ENCODE measurements at places on chromosomes 5 and 9.

DNA sequence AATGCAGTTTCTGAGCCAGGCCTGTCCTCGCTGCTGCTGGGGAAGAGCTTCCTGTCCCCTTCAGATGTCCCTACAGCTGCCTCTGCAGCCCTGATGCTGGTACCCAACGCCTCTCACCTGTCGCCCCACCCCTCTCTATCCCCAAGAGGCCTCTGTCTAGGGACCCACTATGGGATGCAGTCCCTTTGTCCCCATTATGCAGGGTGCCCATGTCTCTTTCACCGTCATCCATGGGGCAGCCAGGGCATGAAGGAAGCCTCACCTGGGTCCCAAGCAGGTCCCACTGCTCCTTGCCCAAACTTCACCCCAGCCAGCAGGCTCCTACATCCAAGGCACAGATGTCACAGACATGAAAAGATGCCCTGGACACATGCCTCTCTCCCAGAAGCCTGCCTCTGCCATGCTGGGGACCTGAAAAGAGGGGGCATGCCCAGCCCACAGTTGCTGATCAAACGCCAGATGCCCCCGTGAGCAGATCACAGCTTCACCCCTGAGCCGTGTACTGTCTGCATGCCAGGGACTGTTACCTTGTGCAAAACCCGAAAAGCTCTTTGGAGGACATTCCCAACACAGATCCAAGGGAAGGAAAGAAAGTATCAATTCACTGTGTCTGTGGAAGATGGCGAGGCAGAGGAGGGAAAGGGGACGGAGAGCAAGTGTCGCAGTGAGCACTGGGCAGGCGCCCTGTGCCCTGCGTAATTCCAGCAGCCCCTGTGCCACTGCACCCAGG is 81.0 kb downstream of the ADAMTS2 start:
- DNase-seq = no peak

GRCh38 chr5:156174225-156174624 is 152.7 kb upstream of the SGCD start:
- no peak for DNase-seq

- no peak for DNase-seq
These were observed 493.5 kb downstream of the EBF1 start for GRCh38 chr5:158606233-158606632.

DNA sequence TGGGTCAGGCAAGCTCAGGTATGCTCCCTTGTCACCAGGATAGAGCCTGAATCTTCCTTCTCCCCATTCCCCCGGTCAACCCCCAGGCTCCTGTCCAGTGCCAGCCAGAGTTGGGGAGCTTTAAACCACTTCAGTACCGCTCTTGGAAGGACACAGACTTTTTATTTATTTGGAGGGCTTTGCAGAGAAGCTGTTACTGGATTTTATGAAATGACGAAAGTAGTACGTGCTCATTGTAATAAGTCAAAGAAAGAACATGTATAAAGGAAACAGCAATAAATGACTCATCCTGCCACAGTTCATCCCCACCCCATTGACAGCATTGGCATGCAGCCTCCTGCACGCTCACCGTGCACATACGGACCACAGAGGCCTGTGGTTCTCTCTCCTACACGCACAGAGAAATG is 230.3 kb downstream of the AUH start:
- DNase-seq = no peak

DNA sequence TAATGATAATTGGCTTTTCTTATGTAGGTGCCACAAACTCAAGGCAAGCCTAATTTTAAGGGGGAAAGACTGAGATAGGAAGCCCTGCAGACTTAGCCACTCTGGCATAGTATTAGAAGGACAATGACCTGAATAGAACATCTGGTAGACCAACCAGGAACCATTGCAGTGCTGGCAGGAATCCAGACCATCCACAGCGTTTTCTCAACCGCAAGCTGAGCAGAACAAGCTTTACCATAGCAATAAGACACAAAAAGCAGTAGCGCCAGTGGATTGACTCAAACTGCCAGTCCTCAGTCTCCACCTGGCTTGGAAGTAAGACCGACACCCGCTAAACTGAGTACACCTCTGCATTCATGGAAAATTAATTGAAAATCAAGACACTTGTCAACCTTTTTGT is 141.3 kb upstream of the LPAR1 start:
- no peak for DNase-seq

GRCh38 chr5:113190347-113190746 is 213.7 kb downstream of the DCP2 start:
- no peak for DNase-seq

- DNase-seq = no peak
These were observed 295.6 kb downstream of the NR2F1-AS1 start for GRCh38 chr5:93285461-93285860.

GRCh38 chr9:4306777-4307121 is 6.9 kb upstream of the GLIS3 start:
- DNase-seq = no peak

DNA sequence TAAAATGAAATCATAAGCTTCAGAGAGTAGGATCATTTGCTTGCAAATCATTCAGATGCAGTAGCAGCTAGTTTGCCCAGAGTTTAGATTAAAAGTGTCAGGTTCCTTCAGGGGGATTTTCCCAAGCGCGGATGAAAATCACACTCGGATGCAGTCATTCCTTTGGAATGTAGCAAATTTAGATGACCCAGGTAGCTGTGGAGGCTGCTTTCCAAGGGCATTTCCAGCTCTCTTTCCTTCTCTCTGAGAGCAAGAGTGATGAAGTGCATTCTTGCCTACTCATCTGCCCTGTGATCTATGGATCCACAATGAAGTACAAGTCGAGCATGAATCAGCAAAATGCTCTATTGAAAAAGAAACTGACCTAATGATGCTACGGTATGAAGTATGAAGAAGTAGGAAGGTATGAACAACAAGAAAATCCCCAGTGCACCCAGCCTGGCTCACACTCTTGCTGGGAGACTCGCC is 200.2 kb downstream of the PLK2 start:
- DNase-seq = no peak

DNA sequence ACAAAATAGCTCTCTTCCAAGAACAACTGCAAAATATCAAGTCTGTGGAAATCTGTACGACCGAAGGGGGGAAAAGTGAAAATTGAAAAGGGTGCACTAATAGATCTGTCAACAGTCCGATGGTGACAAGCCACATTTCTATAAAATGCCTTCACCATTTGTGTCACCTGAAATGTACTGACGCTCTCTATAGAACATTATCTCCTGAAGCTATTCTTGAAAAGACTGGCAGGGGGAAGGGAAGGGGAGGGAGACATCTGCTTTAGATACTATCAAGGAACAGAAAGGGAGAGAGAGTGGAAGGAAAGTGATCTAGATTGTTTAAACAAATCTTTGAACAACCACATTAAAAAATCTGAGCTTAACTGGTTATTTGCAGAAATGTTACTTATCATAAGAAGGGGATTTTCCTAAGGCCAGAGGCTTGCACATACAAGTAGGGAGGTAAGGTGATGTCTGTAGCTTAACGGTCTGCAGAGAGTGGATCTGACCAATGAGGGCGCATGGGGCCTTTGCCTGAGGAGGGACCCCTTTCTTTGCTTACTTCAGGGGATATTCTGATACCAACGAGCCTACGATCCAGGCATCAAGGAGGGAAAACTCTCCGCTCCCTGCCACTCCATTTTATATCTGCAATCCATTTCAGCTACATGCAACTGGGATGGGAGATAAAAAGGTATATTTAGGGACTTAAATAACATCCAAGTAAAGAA is 92.1 kb downstream of the CRB2 start:
- no peak for DNase-seq

- DNase-seq = no peak
These were observed 18.6 kb upstream of the TJP2 start for GRCh38 chr9:69155341-69156030.

All from pons (tissue), 1 donor.